ENCODE measurements at places on chromosomes 7 and 10.
A peak's percentile ranks its signal among the peaks of the same experiment; 100 is the strongest.

DNA sequence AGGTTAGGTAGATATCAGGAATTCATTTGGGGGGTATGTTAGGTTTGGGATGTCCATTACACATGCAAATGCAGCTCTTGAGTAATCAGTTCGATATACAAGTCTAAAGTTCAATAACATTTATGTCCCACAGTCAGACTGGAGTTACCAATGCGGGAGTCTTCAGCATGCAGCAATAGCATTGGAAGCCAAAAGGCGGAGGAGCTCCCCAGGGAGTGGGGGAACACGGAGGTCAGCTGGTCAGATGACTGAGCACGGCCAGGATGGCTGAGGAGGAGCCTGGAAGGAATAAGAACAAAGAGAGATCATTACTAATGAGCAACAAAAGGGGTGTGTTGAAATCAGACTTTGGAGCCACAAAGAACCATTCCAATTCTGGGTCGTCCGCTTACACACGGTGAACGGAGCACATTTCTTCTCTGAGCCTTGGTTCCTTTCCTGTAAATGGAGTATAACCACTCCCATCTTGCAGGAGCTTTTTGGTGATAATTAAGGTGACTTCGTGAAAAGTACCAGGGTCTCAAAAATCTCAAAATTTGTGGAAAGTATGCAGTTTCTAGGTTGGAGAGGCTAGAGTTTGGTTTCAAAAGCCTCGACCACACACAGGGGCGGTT lies 478 bp upstream of the ZNF22 start:
- DNase-seq, result peak; percentile 77

GRCh38 chr10:48531486-48531885 lies 73.4 kb downstream of the ARHGAP22 start:
- no peak for DNase-seq

DNA sequence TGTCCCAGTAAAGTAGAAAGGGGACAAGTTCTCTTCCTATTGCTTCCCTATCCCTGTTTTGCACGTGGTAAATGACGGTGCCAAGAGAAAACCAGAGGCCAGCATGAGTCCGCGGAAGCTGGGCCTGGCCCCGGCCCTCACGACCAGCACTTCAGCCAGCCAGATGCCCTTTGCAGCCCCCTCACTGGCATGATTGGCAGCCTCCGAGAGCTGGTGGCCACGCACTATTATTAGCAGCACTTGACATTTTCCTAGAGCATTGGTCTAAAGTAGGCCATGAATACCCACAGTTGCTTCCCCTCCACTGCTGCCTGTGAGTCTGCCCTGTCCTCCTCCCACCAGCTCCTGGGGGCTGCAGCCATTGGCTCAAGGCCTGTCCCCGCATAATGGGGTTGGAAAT lies 369.1 kb downstream of the PLXNA4 start:
- no peak for DNase-seq

DNA sequence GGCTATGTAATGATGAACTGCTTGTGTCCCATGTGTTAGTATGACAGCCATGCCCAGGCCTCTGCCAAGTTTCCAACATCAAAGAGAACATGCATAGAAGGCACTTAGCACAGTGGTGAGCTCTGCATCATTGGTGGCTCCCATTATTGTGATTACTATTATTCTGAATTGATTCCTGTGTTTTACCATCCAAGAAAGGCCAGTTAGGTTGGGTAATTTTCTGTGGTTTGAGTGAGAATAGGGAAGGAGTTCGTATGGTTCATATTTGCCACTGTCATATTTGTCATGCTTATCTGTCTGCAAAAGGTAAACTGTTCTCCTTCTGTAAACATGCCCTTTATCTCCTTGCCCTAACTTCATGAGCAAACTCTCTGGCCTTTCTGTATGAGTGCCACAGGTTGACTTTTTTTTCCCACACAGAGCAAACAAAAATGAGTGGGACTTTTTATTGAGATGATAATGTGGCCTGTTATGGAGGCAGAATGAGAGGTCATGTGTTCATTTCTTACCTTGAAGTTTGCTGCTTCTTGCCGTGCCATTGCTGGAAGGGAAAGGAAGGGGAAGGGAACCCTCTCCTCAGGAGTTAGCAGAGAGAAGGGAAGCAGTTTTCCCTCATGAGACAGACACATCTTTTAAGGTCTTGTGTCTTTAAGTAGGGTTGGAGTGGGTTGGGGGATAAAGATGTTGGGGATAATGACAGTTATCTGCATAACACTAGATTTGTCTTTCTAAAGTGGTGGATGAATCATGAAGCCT lies 301.9 kb downstream of the LRMDA start:
- no peak for DNase-seq

DNA sequence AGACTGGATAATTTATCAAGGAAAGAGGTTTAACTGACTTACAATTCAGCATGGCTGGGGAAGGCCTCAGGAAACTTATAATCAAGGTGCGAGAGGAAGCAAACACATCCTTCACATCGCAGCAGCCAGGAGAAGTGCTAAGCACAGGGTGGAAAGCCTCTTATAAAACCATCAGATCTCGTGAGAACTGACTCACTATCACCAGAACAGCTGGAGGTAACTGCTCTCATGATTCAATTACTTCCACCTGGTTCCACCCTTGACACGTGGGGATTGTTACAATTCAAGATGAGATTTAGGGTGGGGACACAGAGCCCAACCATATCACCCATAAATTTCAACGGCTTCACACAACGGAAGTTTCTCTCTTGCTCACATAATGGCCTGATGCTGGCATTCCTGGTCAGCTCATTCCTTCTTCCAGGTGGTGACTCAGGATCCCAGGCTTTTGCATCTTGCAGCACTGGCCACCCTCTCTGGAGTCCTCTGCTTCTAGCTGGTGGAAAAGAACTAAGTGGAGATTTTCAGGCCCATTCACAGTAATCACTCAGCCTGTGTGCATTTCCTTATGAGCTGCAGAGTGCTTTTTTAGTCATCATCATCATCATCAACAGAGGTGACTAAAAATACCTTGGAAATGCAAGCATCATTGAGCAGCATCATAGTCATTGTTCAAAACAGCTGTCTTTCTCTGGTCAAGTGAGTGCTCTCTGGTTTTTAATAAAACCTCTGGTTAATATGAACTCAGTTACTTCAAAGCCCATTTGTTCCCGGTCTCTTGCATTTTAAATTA lies 308.1 kb downstream of the SFMBT2 start:
- DNase-seq, result no peak

DNA sequence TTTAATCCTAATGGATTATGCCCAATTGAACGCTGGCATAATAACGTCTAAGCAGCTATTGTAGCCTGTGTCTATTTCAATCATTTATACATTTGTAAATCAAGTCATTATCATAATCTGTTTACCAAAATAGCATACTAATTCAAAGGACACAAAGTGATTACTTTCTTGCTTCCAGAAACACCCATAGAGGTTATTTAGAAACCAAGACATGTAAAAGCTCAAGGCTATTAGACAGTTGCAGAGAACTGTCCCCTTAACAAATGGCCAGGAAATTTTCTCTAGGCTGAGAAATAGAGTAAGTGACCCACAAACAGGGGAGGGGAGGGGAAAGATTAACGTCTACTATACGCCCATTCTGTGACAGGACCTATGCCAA lies 455.7 kb downstream of the PARD3 start:
- no peak for DNase-seq

- no peak for DNase-seq
Measured at GRCh38 chr10:98365406-98366061, 49.4 kb downstream of the PYROXD2 start.

DNA sequence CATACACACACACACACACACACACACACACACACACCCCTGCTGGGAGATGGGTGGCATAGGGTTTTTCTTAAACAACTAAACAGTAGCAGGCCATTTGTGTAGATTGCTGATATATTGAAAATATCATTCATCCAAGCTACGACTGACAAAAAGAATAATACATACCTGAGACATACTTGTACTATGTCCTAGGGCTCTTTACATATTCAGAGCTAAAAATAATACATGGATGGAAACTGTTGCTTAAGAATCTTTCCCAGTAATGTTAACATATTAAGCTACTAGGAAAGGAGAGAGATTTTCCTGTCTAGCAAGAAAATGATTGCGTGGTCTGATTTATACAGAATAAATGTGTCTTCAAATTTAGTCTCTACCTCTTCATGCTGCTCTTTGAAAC lies 40.2 kb upstream of the TUBB8 start:
- DNase-seq, result no peak

DNA sequence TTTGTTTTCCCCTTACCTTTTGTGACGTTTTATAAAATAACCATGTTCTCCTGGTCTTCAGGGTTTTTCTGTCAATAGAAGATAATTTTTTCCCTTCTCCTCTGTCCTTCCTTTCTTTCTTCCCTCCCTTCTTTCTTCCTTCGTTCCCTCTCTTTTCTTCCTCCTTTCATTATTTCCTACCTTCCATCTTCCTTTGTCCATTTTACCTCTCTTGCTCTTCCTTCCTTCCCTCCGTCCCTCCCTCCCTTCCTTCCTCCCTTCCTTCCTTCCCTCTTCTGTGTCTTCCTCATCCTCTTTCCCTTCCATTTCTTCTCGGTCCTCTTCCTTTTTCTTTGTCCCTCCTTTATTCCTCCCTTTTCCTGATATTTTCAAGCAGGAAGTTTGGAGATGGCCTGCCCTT lies 128.2 kb downstream of the TEX36 start:
- DNase-seq, result no peak

- no peak for DNase-seq
Measured at GRCh38 chr10:10662716-10663408, 354.8 kb upstream of the CELF2 start.

DNA sequence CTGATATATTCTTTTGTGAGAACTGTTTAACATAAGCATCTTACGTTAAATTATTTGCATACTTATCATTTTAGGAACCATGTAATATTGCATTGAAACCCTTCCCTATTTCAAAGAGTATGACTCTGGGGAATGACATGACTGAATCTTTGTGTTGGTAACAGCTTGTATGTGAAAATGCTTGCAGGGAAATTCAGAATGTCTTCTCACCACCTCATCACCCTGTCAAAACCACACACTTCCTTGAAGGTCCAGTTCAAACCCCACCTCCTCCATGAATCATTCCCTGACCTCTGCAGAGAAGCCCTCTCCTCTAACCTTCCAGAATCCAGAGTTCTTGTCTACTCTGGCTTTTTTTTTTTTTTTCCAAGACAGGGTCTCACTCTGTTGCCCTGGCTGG lies 26.3 kb upstream of the NKX2-3 start:
- no peak for DNase-seq

- DNase-seq, result no peak
Measured at GRCh38 chr7:131031099-131031868, 296.4 kb upstream of the MKLN1 start.

- no peak for DNase-seq
Measured at GRCh38 chr7:132708470-132708869, 132.2 kb upstream of the PLXNA4 start.

DNA sequence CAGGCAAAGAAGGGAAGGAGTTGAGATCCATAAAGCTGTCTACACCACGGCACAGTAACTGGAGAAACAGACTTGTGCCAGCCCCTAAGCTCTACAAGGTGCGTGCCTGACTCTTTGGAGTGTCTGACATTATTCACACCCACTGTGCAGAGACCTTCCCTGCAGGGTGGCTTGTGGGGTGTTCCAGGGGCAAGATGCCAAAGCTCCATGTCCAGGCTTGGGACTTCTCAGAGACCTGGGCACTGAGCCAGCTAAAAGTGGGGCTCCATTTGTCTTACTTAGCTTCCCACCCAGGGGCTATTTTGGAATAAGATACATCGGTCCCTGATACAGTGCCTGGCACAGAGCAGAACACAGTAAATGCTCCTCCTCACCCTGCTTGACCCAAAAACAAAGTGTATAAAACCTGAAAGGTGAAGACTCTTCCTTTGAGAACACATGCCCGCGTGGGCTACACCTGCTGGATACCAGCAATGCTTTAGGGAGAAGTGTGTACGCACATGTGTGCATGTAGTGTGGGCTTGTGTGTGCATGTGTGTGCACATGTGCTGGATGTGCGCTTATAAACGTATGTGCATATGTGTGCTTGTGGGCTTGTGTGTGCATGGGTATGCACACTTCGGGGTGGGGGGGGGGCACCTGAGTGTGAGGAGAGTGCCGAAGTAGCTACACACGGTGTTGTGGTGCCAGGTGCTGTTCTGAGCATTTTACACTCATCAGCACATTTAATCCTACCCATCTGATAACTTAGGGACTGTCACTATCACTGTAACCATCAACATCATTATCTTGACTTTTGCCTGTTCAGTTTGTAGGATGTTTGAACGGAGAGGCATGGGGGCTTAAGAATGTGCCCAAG lies 143.0 kb downstream of the ARHGAP22 start:
- no peak for DNase-seq

GRCh38 chr10:126857178-126857806 lies 47.9 kb upstream of the DOCK1 start:
- no peak for DNase-seq

- no peak for DNase-seq
Measured at GRCh38 chr10:72736828-72737220, 44.9 kb downstream of the MCU start.

DNA sequence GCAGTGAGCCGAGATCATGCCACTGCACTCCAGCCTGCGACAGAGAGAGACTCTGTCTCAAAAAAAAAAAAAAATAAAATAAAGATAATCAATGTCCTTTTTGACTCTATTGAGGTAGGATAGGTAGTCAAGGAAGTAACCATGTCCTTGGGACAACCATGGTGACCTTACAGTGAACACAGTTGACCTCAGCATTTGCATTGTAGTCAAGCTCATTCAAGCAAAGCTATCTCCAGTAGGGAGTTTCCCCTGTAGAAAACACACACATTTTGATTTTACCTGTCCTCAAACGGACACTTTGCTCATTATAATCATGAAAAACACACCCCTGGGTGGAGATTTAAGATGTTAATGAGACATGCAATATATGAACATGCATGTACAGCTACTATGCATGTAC lies 171.7 kb downstream of the KIF20B start:
- DNase-seq, result no peak

GRCh38 chr7:3836855-3837254 lies 535.8 kb downstream of the SDK1 start:
- no peak for DNase-seq

DNA sequence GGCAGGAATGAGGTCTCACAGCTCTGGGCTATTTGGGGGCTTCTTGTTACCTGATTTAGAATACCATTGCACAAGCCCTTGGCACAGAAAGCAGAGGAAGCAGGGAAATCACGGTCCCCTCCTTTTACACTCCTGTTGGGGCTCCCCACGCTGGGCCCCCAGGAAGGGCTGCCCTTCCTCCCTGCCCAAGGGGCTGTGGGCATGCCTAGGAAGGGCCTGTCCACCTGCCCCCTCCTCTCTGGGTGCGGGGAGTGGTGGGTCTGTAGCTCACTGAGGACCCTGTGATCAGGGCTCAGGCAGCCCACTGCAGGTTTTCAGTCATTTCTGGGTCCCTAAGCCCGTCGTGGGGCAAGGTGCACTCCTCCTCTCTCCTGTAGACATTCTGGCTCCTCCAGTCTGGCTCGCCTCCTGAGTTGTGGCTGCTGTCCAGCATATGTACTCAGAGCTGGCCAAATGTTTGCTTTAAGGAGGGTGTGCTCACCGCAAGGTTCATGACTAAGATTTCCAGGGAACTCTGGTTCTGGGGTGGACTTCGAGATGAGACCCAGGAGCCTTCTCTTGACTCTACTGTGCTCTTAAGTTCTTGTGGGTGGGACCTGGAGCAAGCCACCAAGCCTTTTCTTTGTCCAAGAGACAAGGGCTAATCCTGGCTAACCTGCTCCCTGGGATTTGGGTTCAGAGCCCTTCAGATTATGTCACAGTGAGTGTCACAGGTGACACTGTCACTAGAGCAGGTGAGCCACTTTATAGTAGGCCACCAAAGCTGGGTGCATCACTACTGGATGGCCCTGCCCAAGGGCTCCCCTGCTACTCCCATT lies 56.0 kb downstream of the TACR2 start:
- DNase-seq, result peak; percentile 80

Data from gastrocnemius medialis (tissue), 4 donors.